ENCODE measurements at places on chromosomes 16 and 17.

GRCh38 chr17:70168044-70168976 lies 1.0 kb upstream of the KCNJ2 start:
- no peak for DNase-seq

GRCh38 chr17:36089339-36089865 lies 541 bp downstream of the CCL3 start:
- DNase-seq = no peak

DNA sequence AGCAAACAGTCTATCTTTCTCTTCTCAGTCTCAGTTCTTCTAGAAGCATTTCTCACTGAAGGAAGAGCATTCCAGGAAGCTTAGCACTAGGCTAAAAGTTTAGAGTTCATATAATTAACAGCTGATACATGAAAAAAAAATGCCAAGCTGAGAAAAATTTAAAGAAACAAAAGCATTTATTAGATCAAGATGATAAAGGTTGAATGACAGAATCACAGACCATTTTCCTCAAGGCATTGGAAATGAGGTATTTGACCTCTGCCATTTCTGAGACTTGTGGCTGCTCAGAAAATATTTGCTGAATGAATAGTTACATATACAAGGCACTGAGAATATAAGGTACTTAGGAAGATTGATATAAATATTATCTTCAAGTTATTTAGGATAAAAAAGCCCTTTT lies 901.6 kb upstream of the GOT2 start:
- no peak for DNase-seq

GRCh38 chr16:87132361-87133014 lies 184.7 kb downstream of the C16orf95 start:
- DNase-seq = no peak

GRCh38 chr17:15913826-15914225 lies 31.1 kb upstream of the ADORA2B start:
- DNase-seq = no peak

GRCh38 chr16:51535591-51535990 lies 384.5 kb upstream of the SALL1 start:
- DNase-seq = no peak

All from NCI-H1694 treated with DMSO at 0.1 percent for 48 hours (cell line).